Panc1 (cell line): ENCODE measurements at places on chromosomes 5 and 9. TPM values are rescaled to one million over a fixed set of nuclear protein-coding genes. Genes with fewer than 3 reads are reported as not detected.

GRCh38 chr9:32092031-32092430 is 292.4 kb upstream of the ACO1 start:
- DNase-seq, result no peak

GRCh38 chr9:136170006-136170901 is 34.7 kb downstream of the LHX3 start:
- no peak for DNase-seq

- no peak for DNase-seq
Measured at GRCh38 chr9:96026655-96027213, 151.2 kb downstream of the ERCC6L2 start.

DNA sequence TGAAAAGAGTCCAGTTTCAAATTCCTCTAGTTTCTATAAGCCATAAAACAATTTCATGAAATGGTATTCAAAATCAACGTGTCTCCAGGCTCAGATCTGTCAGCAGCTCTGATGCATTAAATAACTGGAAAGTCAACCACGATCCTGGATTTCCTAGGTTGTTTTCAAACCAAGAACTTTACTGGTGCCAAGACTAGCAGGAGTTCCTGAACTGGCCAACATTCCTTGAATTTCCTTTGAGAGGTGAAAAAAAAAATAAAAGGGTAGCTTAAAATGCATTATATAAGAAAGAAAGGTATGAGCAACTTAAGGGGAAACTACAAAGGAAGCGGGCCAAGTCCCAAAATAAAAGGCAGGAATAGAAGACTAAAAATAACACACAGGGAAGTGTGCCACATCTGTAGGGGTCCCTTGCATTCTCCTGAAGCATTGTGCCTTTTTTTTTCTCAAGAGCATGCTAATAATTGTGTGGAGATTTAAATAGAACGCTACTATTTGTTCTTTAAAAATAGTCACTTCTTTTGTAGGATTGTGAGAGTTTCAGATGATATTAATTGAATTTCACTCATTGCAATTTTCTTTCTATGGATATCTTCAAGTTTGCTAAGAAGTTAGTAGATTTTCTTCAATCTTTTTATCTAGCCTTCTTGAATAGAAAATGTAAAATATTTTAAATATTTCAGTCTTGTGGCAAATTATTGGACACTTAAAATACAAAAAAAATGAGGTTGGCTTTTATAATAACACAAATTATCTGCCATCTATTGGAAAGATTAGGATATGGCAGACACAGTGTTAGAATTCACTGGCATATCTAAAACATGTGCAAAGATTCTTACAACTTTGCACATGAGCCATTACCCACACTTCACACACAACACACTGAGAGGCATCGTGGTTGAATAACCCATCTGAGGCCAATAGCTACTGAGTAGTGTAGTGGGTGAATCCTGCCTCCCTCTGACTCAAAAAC is 15.3 kb downstream of the ESM1 start:
- DNase-seq, result no peak

GRCh38 chr5:32029261-32029660 is 144.9 kb downstream of the GOLPH3 start:
- no peak for DNase-seq

- DNase-seq, result no peak
Measured at GRCh38 chr5:119378075-119378700, 22.4 kb downstream of the TNFAIP8 start.

DNA sequence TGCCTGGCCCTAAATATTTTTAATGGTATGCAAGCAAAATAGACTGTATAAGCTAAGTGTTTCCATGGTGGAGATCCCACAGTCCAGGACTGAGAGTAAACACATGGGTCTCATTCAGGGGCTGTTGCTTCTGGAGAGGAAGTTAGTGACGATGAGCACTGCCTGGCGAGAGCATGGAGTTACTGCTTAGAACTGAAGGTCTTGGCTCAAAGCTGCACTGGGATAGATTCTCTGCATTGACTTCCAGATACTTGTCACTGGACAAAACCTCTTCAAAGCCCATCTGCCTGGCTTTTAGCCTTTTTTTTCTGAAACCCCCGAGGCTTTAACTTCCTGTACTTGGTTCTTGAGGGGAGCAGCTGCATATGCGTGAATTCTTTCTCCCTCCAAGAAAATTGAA is 39.2 kb downstream of the GPR107 start:
- no peak for DNase-seq

DNA sequence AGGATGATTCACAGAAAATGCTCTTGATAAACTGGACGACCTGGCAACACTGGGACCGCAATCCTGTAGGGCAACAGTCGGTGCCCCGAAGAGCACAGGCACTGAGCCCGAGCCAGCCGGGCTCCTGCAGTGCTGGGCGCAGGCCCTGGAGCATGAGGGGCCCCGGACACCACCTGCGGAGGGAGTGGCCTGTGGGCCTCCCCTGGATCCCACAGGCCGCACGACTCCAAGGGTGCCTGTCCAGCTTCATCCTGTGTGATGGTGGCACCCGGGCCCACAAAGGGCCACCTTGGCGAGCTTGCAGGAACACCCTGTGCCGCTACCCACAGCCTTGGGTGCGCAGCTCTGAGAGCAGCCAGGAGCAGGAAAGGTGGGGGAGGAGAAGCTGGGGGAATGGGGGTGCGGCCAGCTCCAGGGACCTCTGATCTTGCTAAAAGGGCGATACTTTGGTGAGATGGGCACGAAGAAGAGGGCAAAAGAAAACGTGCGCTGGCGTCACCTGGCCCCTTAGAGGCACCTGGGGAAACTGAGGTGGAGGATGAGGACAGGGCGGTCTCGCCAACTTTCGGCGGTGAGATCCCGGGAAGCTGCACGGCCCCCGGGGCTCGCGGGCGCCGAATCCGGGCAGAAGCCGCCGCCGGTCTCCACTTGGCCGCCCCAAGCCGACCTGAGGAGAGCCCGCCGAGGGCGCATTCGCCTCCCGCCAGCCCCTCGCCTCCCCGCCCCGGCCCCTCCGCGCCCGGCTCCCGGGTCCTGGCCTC is 722 bp downstream of the TBC1D9B start:
- DNase-seq, result no peak

- no peak for DNase-seq
Measured at GRCh38 chr5:54230936-54231685, 79.3 kb downstream of the ARL15 start.

GRCh38 chr5:77662635-77663034 is 24.1 kb upstream of the OTP start:
- DNase-seq, result no peak

DNA sequence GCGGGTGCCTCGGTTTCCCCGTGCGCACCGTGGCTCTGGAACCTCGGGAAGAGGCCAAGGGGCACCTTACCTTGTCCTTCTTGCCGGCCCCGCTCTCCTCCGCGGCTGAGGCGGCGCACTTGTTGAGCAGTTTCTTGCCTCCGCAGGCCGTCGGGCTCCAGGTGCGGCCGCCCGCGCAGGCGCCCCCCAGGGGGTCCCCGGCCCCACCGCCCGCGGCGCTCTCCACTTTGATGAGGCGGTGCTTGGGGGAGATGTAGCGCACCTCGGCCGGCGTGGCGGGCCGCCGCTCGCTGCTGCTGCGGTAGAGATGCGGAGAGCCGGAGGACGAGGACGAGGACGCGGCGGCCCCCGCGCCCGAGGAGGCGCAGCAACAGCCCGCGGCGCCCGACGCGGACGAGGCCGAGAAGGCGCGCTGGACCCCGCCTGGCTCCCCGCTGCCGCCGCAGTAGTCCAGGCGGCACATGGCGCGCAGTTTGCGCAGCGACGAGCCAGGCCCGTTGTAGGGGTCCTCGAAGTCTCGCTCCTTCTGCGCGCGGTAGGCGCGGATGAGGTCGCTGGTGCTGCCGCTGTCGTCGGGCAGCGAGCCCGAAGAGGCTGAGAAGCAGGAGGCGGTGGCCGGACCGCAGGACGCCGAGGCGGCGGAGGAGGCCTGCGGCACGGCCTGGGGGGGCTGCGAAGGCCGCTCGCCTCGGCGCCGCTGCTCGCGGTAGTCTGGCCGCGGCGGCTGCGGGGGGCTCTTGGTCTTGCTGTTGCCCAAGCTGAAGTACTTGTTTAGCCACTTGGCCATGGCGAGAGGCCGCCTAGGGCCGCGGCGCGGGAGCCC is 957 bp downstream of the SHB start:
- no peak for DNase-seq

- no peak for DNase-seq
Measured at GRCh38 chr5:173625261-173625660, 8.8 kb upstream of the BOD1 start.

GRCh38 chr9:3329361-3329760 is 196.4 kb downstream of the RFX3 start:
- no peak for DNase-seq

Gene SPINK14
- total RNA-seq, result not detected

Gene BAAT
- 0.08 TPM for total RNA-seq

Gene PTPRD
- total RNA-seq, result not detected

Gene TEX48
- not detected for total RNA-seq

Gene PCDHB15
- total RNA-seq, result 0.15 TPM

Gene SLC34A3
- not detected for total RNA-seq

Gene FNIP1
- 48.3 TPM for total RNA-seq
